Esophagus squamous epithelium (tissue), 5 donors: ENCODE measurements at places on chromosomes 3 and 15.

- DNase-seq: no peak
Observed at GRCh38 chr15:100901296-100901695, 17.9 kb upstream of the LRRK1 start.

GRCh38 chr3:112804021-112804420 lies 42.6 kb downstream of the CD200R1L start:
- DNase-seq: no peak

GRCh38 chr15:38650384-38650783 lies 85.8 kb upstream of the RASGRP1 start:
- DNase-seq: no peak

GRCh38 chr3:58009749-58010535 lies 1.7 kb downstream of the FLNB start:
- DNase-seq: no peak
